Activated T-helper 2 cell treated with anti-CD3 and anti-CD28 coated beads, Interferon-gamma antibody, Interleukin-2, Interleukin-4, amounts not matched to agents 10 μg/mL and 5 μg/mL and 100 μg/mL, durations not matched to agents 14 hours and 24 hours and 36 hours (primary cell): ENCODE measurements at places on chromosomes 7 and 10. TPM values are rescaled to one million over a fixed set of nuclear protein-coding genes. Genes with fewer than 3 reads are reported as not detected.
A peak's percentile ranks its signal among the peaks of the same experiment; 100 is the strongest.

Gene STEAP2
- not detected in 2 replicates for total RNA-seq

DNA sequence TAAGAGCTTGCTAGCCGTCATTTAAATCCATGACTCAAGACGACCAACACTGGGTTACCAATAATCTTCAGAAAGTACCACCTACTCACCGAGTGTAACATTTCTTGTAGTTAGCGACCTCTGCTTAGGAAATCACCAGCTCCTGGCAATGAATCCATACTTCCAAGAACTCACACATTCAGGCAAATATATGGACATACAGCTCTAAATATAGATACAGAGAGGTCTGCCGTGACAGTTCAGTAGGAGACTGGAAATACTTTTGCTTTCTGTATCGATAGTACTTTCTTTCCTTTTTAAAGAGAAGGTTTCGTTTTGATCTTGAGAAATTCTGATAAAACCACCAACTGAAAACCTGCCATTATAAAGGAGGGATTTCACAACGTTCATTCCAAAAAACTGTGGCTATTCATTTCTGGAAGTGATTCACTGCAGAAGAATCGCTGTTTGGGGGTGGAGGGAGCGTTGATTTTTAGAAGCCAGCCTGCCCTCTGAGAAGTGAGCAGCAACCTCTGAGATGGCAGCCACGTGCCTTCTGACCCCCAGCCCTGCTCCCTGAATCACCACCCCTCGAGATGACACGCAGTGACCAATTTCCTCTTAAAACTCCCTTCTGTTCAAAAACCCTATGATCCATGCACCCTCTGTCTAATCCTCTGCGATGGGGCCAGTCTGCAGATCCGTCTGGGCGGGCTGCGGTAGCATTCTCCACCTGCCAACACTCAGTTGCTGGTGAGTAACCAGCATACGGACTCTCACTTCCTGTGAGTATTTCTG, 179.0 kb upstream of the KLF14 start:
- peak; percentile 80 for DNase-seq

DNA sequence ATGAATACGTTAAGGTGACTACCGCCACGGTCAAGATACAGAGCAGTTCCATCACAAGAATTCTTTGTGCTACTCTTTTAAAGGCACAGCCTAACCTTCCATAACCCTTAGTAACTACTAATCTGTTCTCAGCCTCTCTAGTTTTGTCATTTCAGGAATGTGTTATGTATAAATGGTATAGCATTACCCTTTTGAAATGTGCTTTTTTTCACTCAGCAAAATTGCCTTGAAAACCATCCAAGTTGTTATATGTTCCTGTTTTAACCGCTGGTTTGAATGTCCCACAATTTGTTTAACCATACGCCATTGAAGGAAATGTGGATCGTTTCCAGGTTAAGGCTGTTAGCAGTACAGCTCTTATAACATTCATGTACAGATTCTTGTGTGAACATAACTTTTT, 32.0 kb downstream of the WAC start:
- no peak for DNase-seq

Gene STAMBPL1
- total RNA-seq, result 44.2 and 47.2 TPM in 2 replicates

DNA sequence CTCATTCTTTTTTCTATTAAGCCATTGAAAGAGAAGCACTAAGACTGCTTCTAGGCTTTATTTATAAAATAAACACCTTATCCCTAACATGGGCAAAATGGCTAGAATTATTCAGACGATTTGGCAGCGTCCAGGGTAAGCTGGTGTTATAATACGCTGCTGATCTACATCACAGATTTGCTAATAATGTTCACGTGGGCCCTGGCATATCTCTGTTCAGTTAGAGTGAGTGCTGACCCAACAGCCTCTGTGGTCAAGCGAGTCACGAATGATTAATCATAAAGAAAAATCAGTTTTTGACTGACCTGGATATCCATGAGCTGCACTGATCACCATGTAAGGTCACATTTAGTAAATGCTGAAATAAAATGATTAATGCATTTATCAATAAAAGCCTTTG, 28.4 kb upstream of the CBLL1 start:
- DNase-seq, result no peak

DNA sequence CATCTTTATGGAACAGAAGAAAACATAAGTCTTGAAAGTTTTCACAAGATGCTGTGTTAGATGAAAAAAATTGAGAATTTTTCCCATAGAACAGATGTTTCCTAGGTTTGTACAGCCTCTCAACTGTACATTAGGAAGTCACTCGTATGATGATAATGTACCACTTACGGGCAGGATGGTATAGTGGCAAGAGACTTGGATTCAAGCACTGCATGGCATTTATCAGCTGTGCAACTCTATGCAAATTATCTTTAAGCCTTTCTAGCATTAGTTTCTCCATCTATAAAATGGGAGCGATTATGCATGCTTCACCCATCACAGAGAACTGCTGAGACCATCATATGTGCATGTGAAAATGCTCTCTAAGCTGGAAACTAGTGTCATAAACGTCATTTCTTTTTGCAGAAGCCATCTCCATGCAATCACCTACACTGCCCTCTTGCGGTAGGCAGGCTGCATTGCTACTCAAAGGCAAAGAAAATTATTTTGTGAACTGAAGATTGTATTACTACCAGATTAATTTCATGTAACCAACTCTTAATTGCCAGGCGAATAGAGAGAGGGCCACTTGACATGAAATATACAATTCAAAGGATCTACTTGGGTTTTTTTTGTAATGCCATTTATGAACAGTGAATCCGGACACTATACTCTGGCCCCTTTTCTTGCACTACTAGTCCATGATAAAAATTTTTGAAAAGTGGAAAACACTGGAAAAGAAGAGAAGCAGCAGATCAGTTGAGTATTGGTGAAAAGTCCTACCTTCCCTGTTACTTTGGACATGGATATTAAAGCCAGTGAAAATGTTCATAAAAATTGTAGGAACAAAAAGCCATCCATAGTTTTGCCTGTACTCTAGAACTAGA, 102.3 kb downstream of the JAZF1 start:
- DNase-seq, result peak; percentile 15

Gene TACC2
- total RNA-seq, result not detected in 2 replicates

- DNase-seq, result no peak
Measured at GRCh38 chr7:41984888-41985287, 252.1 kb downstream of the GLI3 start.

GRCh38 chr7:122305475-122306319, 1.1 kb upstream of the FEZF1 start:
- DNase-seq, result no peak

GRCh38 chr7:79281426-79281825, 172.0 kb downstream of the MAGI2 start:
- no peak for DNase-seq

Gene AOAH
- total RNA-seq, result 33.4 and 33.5 TPM in 2 replicates

DNA sequence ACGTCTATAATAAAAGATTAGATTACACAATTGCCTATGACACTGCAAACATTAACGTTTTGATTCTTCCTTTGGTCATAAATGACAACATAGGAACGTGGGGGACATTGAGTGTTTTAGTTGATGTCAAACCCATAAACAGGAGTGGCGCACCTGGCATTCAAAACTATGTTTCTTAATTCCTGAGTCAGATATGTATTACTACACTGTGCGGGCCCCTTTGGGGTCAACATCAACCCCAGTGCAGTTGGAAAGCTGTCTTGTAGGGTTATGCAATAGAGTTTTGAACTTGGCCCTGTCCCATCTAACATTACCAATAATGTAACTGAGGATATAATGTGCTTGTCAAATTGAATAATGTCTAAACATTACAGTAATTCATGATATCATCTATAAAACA, 156.5 kb downstream of the CSTF2T start:
- no peak for DNase-seq
